KG1 (cell line): ENCODE measurements at places on chromosomes 3 and 15.
A peak's percentile ranks its signal among the peaks of the same experiment; 100 is the strongest.

DNA sequence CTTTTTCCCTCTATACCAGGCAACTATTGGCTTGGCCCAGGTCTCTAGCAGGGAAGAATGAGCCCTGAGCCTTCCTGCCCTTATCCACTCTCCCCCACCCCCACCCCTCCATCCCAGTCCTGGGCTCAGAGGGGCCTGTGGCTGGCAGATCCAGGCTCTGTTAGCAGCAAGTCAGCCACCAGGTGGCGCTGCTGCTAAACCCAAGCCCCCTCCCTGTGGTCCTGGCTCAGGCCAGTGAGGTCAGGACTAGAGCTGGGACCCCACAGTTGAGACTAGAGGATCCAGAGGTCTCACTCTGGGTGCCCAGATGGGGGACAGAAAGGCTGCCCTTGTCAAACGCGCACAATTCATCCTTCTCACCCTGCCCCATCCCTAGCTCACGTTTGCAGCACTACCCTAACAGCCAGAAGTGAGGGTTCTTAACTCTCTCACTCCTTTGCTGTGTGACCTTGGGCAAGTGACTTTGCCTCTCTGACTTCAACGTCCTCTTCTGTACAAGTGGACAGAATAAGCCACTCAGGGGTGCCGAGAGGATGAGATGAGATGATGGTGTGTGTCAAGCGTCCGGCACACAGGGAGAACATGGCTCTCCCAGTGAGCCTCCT lies 46.8 kb upstream of the SLC6A1 start:
- DNase-seq = peak; percentile 7

GRCh38 chr3:132879656-132880055 lies 157.4 kb upstream of the NPHP3 start:
- DNase-seq = no peak

GRCh38 chr3:144873066-144873465 lies 901.4 kb downstream of the DIPK2A start:
- DNase-seq = no peak

GRCh38 chr15:74816624-74817369 lies 4.2 kb downstream of the LMAN1L start:
- DNase-seq = no peak

DNA sequence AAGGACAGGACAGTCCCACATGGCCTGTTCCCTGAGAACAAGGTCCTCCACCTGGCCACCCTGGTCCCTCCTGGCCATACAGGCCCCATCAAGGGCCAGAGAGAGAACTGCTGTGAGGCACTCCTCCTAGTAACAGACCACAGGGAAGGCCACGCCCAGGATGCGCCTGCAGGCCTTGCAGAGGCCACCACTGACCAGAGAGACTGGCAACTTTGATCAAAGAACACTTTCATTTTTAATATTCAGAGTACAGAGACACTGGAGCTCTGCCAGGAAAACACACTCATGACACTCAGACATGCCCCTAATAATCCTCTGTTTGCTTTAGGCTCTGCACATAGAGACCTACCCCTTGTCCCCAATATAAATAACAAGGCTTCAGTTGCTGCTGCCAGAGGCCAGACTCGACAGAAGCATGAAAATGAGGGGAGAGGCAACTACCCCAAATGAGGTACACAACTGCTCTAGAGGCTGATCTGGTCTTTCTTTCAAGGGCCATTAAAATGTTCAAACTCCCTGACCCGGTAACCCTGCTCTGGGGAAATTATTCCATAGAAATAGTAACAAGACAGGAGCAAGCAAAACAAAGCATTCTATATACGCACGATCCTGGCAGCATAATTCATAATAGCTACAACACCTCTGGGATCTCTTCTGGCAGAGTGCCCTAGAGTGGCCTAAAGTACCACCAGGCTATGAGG lies 44.8 kb downstream of the CCDC12 start:
- DNase-seq = no peak

GRCh38 chr3:159881828-159882309 lies 106.8 kb upstream of the IL12A start:
- no peak for DNase-seq

GRCh38 chr3:27289769-27290413 lies 79.3 kb downstream of the NEK10 start:
- DNase-seq = no peak
